Naive thymus-derived CD4-positive, alpha-beta T cell (primary cell): ENCODE measurements at places on chromosomes 11 and 22.

DNA sequence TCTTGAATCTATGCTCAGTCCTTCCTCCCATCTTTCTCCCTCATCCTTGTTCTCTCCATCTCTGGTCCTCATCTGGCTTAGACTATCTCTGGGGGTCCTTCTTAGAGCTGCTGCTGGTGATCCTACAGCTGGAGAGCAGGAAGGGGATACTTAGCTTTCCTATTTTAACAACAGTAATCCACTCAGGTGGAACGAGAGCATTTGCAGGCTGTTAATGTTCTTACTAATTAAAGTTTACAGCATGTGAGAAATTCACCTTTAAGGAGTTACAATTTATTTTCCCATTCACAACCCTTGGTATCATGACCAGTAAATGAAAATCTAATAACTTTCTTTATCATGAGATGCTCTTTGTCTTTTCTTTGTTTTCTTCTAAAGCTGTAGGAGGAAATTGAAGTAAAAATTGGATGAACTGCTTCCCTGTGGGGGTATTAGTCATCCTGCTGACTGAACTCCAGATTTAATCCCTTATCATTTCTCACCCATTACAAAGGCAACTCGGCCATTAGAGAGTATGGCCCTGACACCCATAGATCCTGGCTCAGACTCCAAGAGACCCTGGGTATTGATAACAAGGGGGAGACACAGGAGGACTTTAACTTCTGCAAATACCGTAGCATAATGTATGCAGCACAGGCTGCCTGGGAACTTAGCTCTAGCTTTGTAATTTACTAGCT, 37.6 kb upstream of the MTNR1B start:
- no peaks in the 10 kb centered on the region for H3K4me1 ChIP-seq
- H3K36me3 ChIP-seq = no peaks in the 10 kb centered on the region
- H3K4me3 ChIP-seq = no peak overlapping the region

DNA sequence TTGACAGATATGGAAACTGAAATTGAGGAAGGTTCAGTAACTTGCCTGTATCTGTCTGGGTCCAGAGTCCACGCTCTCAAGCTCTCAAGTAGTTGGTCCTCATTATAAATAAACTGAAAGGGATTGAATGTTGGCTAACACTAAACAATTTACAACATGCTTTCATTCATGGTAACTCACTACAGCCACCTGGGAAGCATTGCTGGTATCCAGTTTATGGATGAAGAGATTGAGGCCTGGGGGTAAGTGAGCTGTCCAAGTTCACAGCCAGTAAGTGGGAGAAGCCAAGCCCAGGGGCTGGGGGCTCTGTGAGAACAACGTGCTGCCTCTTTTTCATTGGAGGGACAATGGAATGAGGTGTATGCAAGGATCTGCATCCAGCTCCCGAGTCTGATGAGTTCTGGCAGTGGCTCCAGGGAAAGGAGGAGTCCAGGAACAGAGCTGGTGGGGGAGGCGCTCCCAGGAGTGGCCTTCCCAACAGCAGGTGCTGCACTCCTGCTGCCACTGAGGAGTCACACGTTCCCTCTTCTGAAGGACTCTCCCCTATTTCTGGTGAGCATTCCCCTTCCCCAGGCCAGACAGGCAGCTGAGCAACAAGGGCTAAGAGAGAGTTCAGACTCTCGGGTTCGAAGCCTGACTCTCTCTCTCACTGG, 175.8 kb downstream of the CSNK2A3 start:
- no peak for DNase-seq
- H3K27ac ChIP-seq = no peak overlapping the region
- no peaks in the 10 kb centered on the region for H3K36me3 ChIP-seq
- peaks cover 3% of the 10 kb centered on the region for H3K4me1 ChIP-seq
- H3K4me3 ChIP-seq = no peak overlapping the region
- no peaks in the 10 kb centered on the region for H3K27me3 ChIP-seq

DNA sequence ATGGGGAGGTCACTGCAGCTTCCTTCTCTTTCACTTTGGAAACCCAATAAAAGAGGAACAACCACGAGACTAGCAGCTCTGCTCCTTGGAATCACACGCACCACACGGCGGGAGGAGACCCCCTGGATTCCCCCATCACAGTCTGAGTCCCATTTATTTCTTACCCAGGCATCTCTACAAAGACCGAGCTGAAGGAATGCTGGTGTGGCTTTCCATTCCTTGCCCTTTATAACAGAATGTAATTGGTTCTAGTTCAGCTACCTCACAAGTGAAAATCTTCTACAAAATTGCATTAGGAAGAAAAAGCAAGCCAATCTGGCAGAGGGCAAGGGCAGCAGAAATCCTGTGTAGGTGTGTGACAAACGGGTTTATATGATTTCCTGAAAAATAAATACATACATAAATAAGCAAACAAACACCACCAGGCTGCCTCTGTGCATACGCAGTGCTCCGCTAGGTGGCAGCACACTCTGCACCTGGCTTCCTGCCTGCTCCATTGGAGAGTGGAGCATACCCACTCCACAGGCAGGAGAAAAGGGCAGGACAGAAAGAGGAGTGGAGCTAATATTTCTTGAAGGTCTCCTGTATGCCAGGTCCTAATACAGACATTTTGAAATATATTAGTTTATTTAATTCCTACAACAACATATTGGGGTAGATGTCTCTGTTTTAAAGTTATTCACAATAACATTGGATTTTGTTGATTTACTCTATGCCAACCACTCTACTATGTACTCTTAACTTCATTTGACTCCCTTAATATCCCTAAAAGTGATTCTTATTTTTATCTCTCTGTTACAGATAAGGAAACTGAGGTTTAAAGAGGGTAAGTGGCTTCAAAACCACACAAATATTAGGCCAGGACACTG, 673.1 kb downstream of the KCNA4 start:
- no peaks in the 10 kb centered on the region for H3K36me3 ChIP-seq
- no peak overlapping the region for H3K27ac ChIP-seq
- no peak overlapping the region for H3K4me3 ChIP-seq
- no peaks in the 10 kb centered on the region for H3K4me1 ChIP-seq

GRCh38 chr11:32188785-32189184, 97.9 kb downstream of the RCN1 start:
- no peak overlapping the region for H3K4me3 ChIP-seq
- no peaks in the 10 kb centered on the region for H3K4me1 ChIP-seq
- DNase-seq = no peak
- H3K27me3 ChIP-seq = no peaks in the 10 kb centered on the region
- H3K36me3 ChIP-seq = no peaks in the 10 kb centered on the region

DNA sequence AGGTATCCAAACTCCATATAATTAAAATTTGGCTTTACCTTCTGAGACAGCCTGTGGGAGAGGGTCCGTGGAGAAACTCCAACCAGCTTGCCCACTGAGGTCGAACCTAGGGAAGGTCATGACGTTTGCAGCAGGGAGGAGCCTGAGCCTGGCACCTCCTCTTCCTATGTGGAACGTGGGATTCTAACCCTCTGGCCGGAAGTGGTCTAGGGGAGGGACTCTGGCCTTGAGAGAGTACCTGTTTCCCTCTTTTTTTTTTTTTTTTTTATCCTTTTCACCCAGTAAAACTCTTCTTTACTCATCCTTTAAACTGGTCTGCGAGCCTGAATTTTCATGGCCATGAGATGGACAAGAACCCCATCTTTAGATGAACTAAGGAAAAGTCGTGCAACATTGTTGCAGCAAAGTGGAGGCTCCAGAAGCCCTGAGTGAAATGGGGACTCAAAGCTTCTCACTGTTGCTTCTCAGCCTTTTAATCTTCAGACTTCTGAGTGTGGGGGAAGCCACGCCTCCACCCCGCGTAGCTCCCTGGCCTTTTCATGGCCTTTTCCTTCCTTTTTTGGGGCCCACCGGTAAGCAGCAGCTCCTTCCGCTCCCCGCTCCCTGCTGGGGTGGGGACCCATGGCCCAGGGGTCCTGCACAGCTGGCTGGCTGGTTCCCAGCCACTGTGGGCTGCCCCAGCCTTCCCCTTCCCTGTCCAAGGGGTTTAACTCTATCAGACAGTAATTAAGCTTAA, 1359.9 kb downstream of the LRRC4C start:
- no peak overlapping the region for H3K4me3 ChIP-seq
- no peak overlapping the region for H3K27ac ChIP-seq
- H3K27me3 ChIP-seq = no peaks in the 10 kb centered on the region
- DNase-seq = no peak
- H3K36me3 ChIP-seq = no peaks in the 10 kb centered on the region
- no peaks in the 10 kb centered on the region for H3K4me1 ChIP-seq

- no peak for DNase-seq
- H3K27me3 ChIP-seq = no peaks in the 10 kb centered on the region
- no peak overlapping the region for H3K27ac ChIP-seq
- H3K36me3 ChIP-seq = no peaks in the 10 kb centered on the region
Observed at GRCh38 chr22:31124811-31125465, 2.2 kb downstream of the INPP5J start.

DNA sequence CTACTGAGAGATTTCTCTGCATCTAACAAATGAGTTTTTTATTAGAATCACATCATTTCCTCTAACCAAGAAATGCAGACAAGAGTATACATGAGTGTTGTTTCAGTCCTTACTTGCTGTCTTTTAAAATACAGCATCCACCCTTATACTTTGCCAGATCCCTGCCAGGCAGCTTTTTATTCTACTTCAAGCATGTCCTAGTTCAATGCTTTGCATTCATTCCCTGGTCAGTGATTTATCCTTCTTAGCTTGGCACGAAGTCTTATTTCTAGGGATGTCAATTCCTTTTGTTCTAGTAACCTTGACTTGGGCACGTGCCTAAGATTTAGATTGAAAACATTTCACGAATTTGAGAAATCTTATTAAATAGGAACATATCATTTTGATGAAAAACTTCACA, 307.2 kb upstream of the MPPED2 start:
- H3K36me3 ChIP-seq = no peaks in the 10 kb centered on the region
- H3K4me3 ChIP-seq = no peak overlapping the region
- no peaks in the 10 kb centered on the region for H3K27me3 ChIP-seq
- no peak overlapping the region for H3K27ac ChIP-seq
- no peaks in the 10 kb centered on the region for H3K4me1 ChIP-seq
- no peak for DNase-seq

DNA sequence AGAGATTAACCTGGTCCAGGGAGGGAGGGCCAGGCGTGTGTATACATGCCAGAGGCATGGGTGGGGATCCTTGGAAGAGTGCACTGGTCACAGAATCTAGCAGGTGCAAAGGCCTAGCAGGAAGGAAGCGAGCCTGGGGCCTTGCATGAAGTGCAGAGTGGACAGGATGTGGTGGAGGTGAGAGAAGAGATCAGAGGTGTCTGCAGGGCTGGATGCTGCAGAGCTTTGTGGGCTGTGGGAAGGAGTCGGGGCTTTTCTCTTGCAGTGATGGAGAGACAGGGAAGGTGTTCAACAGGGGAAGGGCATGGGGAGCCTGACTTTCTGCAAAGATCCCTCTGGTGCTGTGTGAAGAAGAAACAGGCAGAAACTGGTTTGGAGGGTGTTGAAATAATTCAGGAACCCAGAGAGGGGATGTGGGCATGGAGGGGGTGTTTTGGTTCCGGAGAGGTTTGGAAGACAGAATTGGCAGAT, 2.5 kb upstream of the TPST2 start:
- no peak overlapping the region for H3K4me3 ChIP-seq
- DNase-seq = peak; percentile 15
- peaks cover 31% of the 10 kb centered on the region for H3K4me1 ChIP-seq
- no peaks in the 10 kb centered on the region for H3K27me3 ChIP-seq
- no peaks in the 10 kb centered on the region for H3K36me3 ChIP-seq

GRCh38 chr11:47797633-47798032, 30.5 kb upstream of the FNBP4 start:
- no peak overlapping the region for H3K27ac ChIP-seq
- no peaks in the 10 kb centered on the region for H3K4me1 ChIP-seq
- no peaks in the 10 kb centered on the region for H3K27me3 ChIP-seq
- no peak for DNase-seq

GRCh38 chr11:126332221-126332711, 23.2 kb upstream of the ST3GAL4 start:
- H3K4me1 ChIP-seq = no peaks in the 10 kb centered on the region
- no peaks in the 10 kb centered on the region for H3K27me3 ChIP-seq
- H3K4me3 ChIP-seq = no peak overlapping the region
- H3K36me3 ChIP-seq = peaks cover 53% of the 10 kb centered on the region

DNA sequence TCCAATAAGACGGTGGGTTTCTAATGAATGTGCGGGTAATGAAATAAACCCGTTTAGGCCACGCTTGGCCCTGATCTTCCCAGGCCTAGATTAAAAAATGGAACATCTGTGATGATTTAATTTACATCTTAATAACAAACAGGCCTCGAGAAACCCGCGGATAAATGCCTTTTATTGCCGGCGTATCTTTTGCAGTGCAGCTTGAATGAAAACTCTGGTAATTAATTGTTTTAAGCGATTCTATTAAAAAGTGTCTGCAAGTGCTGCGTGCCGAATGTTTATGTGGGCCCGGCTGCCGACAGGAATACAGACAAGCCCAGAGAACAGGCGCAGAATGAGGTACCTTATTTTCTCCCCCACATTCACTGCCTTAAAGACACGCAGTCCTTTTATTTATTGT, 420.7 kb downstream of the MN1 start:
- H3K4me3 ChIP-seq = no peak overlapping the region
- H3K4me1 ChIP-seq = no peaks in the 10 kb centered on the region
- H3K27me3 ChIP-seq = no peaks in the 10 kb centered on the region
- no peaks in the 10 kb centered on the region for H3K36me3 ChIP-seq
- DNase-seq = no peak

GRCh38 chr22:40726514-40726913, 47.2 kb downstream of the MCHR1 start:
- H3K27me3 ChIP-seq = no peaks in the 10 kb centered on the region
- H3K4me1 ChIP-seq = peaks cover 45% of the 10 kb centered on the region
- peak; percentile 45 for DNase-seq
- H3K27ac ChIP-seq = peak overlapping the region; percentile 80

DNA sequence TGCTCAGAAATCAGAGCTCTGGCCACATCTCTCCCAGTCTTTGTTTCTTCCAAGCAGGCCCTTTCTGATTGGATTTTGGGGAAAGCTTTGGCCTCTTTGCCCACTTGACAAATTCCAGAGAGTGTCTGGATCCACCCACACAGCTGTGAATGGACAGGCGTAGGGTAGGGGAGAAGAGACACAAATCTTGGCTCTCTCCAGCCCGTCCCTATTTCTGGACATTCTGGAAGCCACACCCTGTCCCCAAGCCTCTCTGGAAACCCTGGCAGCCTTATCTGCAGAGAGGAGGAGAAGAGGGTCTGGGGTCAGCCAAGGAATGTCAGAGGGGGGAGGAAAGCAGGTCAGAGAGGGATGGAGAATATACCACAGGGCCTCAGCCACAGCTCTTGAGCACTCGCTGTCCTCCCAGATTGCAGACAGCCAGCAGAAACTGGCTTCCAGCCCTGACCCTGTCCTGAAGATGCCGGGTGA, 59.5 kb upstream of the WNT11 start:
- no peaks in the 10 kb centered on the region for H3K36me3 ChIP-seq
- H3K4me3 ChIP-seq = no peak overlapping the region
- no peak for DNase-seq

DNA sequence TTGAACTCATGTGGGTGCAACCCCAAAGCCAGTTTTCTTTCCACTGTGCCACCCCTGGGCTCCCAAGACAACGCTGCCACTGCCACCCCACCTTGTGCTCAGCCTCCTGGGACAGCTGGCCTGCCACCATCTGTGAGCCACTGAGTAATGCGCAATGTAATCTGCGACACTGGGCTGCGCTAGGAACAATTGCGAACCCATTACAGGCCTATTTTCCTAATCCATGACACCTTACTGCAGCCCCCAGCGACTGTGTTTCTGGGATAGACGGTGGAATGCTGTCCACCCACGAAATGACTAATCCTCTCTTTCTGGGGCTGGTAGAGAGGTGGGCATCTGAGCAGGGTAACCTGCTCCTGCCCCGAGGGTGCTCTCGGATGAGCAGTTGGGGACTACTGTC, 22.2 kb downstream of the FLRT1 start:
- no peaks in the 10 kb centered on the region for H3K36me3 ChIP-seq
- peaks cover 4% of the 10 kb centered on the region for H3K4me1 ChIP-seq
